Activated CD4-positive, alpha-beta T cell treated with anti-CD3 and anti-CD28 coated beads, Interleukin-2, amount 50 U/mL, for 48 hours (primary cell): ENCODE measurements at places on chromosomes 1 and 21.

- peak; percentile 83 for DNase-seq
Observed at GRCh38 chr1:168439456-168440375, 104.1 kb downstream of the XCL2 start.

- DNase-seq, result no peak
Observed at GRCh38 chr1:245673881-245674414, 519.2 kb downstream of the KIF26B start.

- DNase-seq, result no peak
Observed at GRCh38 chr1:55928576-55928975, 650.8 kb downstream of the PLPP3 start.

DNA sequence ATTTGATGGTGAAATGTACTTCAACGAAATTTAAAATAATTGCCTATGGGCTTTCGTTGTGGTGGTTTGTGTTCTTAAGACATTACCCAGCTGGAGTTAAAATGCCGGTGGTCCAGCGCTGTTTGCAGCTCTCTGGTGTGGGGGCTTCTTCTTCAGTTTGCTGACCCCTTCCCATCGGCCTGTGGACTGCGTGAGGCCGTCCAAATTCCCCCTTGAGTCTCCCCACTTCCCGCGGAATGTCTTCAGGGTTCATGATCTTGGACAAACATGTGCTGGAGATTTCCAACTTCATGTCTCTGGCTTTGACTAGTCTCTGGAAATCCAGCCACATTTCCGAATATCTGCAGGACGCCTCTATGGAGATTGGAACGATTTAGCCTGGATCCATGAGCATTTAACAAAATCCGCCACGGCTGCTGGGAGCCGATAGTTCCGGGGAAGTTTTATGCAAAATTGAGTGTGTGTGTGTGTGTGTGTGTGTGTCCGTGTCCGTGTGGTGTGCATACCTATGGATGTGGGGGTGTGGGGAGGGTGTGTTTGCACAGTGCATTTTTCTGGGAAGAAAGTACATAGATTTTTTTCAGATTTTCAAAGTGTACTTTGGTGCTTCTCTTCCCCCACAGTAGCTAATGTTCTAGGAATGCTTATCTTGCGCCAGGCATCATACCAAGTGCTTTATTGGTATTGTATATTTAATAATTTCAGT lies 117.2 kb downstream of the PCP4 start:
- DNase-seq, result no peak

DNA sequence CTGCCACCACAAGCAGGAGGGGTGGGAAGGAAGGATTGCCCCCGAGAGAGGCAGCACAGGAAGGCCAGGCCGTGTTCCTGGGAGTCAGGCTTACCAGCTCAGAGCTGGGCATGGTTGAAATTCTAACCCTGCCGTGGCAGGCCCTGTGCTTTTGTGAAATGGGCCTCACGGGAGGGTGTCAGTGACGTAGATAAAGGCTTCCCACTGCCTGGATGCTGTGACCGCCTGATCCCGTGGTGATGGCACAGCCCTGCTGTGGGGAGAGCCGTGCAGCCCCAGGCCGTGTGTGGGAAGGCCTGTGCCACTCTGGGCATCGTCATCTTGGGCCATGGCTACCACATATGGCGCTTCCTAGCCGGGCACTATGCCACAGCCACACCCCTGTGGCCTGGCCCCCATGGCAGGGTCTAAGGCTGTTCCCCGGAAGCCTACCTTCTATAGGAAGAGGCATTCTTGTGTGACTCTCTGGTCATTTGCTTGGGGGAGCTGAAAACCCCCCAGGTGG lies 161.3 kb downstream of the PCBP3 start:
- no peak for DNase-seq

DNA sequence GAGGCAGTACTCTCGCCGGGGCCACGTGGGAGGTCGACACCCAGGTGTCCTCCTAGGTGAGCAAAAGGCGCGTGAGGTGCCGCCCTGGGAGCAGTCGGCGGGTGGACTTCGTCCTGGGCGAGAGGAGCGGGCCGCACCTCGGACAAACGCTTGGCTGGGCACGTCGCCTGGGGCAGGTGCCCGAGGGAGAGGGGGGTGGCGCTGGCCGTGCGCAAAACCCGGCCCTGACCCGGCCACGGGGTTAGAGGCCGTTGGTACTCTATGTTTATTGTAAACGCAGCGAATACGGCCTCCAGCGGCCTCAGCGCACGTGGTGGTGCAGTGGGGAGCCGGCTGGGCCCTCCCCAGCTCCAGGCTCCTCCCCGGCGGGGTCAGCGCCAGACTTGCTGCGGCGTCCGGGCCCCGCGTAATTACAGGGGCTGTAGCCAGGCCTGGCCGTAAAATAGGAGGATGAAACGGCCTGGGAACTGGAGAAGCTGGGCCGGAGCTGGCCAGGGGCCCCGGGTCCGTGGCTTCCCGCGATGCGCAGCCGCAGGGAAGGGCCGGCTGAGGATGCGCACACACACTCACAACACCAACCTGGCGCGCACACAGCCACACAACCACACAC lies 1.6 kb upstream of the EFNA1 start:
- DNase-seq, result no peak

DNA sequence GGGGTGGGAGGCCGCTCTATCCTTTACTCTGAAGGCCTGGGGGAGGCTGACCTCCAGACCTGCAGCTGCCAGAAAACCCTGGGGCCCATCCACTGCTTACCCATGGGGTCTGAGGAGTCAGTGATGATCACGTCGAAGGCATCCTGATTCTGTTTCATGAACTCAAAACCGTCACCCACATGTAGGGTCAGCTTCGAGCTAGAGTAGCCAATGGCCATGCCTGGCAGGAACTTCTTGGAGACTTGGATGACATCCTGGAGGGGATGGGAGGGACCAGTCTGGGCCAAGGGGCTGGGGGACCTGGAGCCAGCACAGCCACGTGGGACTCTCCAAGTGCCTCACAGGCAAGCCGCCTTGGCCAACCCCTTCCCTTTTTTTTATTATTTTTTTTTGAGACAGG lies 3.3 kb downstream of the SRM start:
- no peak for DNase-seq

DNA sequence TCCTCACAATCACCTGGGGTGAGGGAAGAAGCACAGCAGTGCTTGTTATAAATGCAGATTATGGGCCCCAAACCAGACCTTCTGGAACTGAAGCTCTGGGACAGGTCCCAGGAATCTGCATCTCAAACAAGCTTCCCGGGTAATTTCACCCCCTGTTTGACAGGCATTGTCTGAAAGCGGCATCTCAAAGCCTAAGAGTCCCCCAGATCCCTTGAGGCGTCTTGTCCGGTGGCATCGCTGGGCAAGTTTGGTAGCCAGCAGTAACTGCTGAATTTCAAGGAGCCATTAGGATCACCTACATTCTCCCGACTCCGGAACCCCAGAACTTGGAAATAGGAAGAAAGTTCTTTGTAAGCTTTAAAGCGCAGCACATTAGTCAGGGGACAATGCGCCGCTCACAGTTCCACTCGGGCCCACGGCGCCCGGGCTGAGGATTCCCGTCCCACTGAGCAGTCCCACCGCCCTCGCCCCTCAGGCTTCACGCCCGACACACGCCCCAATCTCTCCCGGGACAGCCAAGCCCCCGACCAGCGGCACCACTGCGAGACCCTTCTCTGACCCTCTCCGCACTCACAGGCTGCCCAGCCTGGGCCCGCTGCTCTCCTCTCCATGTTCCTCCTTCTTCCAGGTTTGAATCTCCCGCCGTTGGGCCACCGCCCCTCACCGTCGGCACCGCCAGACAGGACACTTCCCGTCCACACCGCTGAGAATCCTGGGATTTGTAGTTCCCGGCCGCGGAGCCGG lies at the start of gene IQGAP3:
IQGAP3 (minus strand) TSS at position 647 of the 744 bp plus-strand sequence; CDS start at position 611, 36 bp downstream.
- peak; percentile 81 for DNase-seq

DNA sequence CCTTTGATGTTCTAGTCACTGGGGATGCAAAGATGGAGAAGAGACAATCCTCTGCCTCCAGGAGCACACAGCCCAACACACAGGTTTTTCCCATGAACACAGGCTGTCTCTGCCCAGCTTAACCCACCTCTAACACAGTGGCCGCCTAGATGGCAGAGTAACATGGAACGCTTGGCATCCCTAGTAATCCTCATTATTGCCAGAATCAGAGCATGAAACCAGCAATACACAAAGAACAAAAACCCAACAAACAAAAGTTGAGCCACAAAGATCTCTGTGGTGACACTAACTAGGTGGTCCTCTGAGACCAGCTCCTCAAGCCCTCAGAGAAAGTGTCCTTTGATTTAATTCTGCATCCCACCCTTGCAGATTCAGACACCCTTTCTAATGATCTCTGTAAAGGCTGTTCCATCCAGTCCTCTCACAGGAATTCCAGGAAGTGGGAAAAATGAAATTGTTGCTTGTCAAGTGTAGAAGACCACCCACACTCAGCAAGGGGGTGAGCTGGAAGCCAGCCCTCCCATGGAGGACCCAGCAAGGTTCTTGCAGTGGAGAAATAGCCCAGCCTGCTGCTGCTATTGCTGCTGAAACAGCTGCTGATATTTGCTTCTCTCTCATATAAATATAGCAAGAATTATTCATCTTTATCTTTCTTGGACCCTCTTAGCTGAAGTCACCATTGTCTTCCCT lies 7.4 kb upstream of the ATP2B4 start:
- DNase-seq, result no peak

GRCh38 chr1:39892601-39893595 lies 8.8 kb downstream of the MYCL start:
- no peak for DNase-seq
